Hypothalamus (tissue), 51 donors: ENCODE measurements at places on chromosomes 4 and X.

GRCh38 chr4:153809916-153810810, 21.3 kb upstream of the SFRP2 start:
- no peak for DNase-seq

DNA sequence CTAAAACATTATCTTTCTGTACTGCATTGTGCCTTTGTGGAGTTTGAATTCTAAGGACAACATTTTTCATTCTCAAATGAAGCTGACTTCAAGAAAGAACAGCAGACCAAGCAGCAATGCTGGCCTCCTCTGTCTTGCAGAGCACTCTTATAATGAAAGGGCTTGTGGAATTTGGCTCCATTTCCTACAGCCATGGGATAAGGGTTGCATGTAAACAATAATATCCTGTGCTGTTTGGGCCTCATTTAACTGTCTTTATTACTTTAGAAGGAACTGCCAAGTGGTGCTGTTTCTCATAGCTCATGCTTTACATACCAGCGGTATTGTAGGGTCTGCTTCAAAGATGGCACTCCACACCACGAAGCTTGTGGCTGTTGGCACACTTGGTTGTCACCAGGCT, 111.4 kb upstream of the EOLA2 start:
- DNase-seq = no peak

DNA sequence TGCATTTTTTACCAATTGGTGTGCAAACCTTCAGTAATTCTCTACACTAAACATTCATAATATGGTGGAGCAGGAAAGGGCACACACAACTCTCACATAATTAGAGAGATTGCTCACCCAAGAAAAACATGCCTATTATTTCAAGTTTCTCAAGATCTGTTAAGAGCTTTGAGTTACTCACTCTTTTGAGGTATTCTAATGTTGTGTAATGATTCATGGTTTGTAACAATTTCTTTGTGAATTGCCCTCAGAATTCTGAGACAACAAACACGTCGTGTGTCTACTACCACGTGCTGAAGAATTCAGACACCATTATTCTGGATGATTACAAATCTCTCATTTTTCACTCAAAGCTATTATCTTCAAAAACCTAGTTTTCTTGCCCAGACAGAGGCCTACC, 82.8 kb downstream of the PDGFC start:
- no peak for DNase-seq

DNA sequence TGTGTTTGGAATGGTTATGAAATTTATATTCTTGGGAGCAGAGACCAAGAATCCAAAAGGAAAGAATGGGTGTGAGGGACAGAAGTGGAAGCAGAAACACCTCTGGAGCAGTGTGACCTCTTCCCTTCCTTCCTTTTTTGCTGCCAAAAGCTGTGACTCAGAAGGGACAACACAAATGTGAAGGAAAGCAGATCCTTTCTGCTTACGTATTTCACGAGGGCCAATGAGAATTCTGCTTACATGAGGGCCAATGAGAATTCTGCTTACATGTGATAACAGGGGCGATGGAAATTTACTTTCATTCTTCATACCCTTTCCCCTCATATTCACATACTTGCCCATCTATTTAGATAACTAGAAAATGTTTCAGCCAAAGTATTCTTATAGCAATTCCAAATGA, 404.6 kb downstream of the PRDM5 start:
- DNase-seq = no peak

- no peak for DNase-seq
These were observed 23.9 kb upstream of the MSN start for GRCh38 chrX:65643531-65644052.

- DNase-seq = no peak
These were observed 248.1 kb downstream of the USP46 start for GRCh38 chr4:52410971-52411370.

GRCh38 chrX:135112096-135112729, 8.1 kb downstream of the ETDB start:
- no peak for DNase-seq

GRCh38 chr4:82886147-82886942, 4.6 kb downstream of the SEC31A start:
- no peak for DNase-seq

DNA sequence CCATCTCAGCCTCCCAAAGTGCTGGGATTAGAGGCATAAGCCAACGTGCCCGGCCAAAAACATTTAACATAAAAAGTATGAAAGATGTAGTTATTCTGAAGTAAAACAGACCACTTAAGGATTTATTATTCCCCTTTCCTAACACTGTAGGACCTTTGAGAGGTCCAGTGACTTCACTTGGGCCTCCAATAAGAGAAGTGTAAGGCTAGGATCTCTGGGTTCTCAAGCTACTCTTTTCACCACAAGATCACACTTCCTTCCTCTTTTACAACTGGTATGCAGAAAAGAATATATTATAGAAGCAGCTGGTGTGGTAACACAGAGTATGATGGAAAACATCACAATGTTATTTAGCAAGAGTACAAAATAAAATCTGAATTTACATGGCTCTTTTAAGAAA, 30.2 kb upstream of the CCNG2 start:
- no peak for DNase-seq

- no peak for DNase-seq
These were observed 29.2 kb downstream of the PPM1K start for GRCh38 chr4:88255111-88255510.

DNA sequence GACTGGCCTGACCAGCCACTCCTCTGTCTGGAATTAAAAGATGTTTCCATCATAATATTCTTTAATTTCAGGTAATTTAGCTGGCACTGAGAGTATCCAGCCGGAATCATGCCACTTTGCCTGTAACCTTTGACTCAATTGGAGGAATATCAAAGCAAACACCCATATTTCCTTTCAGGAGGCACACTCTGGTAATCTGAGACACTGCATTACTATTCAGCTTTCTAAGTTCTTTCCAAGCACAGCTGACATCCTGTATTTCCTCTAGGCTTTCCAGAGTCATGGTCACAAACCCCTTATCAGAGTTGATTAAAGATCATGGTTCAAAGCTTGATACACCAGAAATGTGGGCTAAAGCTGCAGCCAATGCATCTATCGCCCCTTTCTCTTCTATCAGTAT, 29.3 kb downstream of the INTS12 start:
- no peak for DNase-seq

GRCh38 chr4:165874791-165875371, 1.8 kb downstream of the TLL1 start:
- no peak for DNase-seq

DNA sequence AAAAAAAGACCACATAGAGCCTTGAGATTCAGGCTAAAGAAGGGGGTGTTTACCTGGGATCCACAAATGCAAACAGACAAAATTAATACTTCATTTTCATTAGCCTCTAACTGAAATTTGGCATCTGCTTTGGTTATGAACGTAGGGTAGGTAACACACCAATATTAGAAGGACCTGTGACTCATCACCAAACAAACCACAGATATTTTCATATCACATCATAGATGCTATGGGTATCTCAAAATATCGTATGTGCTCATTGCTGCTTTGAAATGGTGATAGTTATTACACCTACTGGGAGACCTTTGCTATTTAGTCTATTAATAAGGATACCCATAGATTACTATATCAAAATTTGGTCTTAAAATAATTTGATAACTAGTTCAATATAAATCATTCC, 180.6 kb upstream of the MAP3K15 start:
- no peak for DNase-seq

GRCh38 chr4:185792384-185793115, 19.4 kb downstream of the SORBS2 start:
- no peak for DNase-seq
